ENCODE measurements at places on chromosomes 13 and 19.

DNA sequence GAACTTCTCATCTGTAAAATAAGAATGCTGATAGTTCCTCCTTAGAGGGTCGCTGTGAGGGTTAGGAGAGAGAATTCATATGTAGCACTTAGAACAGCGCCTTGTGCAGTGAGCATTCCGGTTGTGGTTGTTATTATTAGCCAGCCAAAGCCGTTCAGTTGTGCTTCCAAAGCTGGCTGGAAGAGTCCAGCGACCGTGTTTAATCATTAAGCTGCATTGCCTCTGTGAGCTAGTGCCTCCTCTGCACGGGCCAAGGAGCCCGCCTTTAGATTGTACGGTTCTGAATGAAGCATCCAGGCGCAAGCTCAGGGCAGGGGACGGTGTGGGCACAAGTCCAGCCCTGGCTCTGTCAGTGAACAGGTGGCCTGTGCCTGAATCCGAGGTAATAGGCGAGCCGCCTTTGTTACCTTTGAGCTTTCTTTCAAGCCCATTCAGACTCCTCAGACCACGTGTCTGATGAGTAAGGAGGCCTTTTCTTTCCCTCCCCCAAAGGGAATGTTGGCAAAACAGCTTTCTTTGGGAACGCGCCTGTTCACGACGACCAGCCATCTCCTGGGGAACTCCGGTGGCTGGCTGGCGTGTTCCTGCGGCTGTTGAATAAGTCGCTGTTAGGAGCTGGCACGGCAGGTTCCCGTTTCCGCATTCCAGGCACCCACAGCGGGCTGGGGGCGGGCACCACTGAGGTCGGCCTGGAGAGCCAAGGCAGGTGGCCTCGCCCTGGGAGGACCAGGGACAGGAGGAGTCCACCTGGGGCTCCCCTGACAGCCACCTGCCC is 25.1 kb downstream of the SIPA1L3 start:
- no peak for DNase-seq

GRCh38 chr13:68851026-68851425 is 1256.6 kb upstream of the ATXN8OS start:
- no peak for DNase-seq

- no peak for DNase-seq
These were observed 3.8 kb upstream of the TM6SF2 start for GRCh38 chr19:19276851-19277250.

- DNase-seq, result no peak
These were observed 16.9 kb downstream of the COG3 start for GRCh38 chr13:45481688-45482087.

DNA sequence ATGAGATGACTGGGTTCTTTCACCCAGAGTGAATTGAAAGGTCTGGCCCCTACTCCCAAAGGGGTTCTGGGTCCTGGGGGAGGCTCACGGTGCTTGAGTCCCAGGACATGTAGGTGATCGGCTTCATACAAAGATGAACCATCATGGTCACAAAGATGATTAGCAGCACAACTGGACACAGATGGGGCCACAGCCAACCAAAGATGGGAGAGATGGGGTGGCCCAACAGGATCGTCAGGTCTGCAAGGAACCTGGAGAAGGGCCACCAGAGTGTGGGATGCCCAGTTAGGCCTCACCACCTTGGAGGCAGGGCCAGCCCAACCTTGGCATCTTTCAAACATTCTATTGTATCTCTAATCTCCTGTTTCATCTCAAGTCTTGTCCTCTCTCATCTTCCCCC is 34.5 kb downstream of the SLC6A16 start:
- no peak for DNase-seq

GRCh38 chr13:110347535-110348308 is 40.6 kb downstream of the COL4A2 start:
- no peak for DNase-seq

GRCh38 chr13:95354680-95355487 is 53.6 kb upstream of the ABCC4 start:
- DNase-seq, result no peak

DNA sequence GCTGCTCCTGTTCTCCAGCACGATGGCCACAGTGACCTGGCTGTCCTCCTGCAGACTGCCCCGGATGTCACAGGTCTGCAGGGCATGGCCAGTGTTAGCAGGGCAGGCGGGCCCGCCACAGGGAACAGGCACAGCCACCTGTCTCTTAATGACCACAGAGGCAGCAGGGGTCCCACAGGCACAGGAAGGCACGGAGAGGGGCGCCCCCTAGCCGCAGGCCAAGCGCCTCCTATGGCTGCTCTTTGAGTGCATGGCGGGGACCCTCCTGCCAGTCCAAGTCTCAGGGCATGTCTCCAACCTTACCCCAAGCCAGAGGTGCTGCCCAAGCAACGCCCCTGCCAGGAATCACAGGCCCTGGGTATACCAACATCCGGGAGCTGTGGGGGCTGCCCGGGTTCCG is 14.1 kb downstream of the IZUMO4 start:
- no peak for DNase-seq

GRCh38 chr13:64506246-64506645 is 2723.9 kb downstream of the PCDH9 start:
- no peak for DNase-seq

GRCh38 chr13:54241719-54242118 is 1213.1 kb downstream of the OLFM4 start:
- DNase-seq, result no peak

DNA sequence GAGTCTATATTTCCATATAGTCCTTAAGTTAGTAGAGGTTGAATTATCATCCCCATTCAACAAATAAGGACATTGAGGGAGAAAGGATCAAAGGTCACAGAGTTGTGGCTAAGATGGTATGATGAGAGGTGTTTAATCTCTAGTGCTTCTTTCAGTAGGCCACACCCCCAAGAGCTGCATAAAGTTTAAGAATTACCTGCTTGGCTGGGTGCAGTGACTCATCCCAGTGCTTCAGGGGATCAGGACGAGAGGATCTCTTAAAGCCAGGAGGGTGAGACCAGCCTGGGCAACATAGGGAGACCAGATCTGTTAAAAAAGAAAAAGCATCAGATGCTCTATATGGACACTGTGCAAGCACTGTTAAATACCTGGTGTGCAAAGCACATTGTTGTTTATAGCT is 560.0 kb upstream of the KLHL1 start:
- no peak for DNase-seq

DNA sequence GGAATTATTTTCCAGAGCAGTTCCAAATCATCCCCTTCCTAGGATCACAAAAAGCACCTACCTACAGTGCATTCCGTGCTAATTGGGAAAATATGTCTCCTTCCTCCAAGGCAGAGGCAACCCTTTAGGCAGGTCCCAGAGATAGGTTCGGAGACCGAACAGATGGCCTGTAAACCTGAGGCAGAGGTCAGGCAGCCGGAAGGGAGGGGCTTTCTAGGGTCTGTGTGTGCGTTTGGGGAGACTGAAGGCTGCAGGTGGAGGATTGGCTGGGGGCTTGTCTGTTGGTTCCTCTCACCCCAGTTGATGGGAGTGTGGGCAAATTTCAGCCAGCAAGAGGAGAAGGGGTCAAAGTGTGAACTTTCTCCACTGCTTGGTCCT is 7.1 kb downstream of the KCNN4 start:
- DNase-seq, result no peak

DNA sequence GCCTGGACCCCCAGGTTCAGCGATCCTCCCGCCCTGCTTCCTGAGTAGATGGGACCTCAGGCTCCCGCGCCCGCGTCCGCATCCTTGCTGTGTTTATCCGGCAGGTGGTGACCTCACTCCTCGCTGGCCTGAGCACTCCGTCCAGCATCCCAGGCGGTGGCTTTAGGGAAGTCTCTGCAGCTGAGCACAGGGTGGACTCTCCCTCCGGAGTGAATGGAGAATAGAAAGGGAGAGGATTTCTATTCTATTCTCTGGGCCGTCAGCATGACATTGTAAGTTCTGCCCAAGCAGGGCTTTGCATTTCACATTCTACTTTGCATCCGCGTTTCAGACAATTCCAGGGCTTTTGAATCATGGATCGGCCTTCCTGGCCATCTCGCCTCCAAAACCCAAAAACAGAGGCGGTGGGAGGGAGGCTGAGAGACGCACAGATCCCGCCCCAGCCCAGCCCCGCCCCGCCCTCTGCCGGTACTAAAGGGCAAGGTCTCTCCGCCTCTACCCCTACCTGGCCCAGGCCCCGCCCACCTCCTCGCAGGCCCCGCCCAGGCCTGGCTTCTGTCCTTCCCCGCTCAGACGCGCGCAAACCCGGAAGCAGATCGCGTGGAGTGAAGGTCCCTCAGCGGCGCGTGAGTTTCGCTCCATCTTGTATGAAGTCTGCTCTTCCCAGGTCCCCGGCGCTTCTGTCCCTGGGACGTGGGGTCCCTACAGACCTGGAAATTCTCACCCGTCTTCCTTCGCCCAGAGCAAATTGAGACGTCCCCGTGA is at the start of gene ZNF525:
ZNF525 (plus strand) TSS at position 572 of the 765 bp plus-strand sequence. CDS start 6,577 bp downstream, outside the sequence.
- peak; percentile 30 for DNase-seq

DNA sequence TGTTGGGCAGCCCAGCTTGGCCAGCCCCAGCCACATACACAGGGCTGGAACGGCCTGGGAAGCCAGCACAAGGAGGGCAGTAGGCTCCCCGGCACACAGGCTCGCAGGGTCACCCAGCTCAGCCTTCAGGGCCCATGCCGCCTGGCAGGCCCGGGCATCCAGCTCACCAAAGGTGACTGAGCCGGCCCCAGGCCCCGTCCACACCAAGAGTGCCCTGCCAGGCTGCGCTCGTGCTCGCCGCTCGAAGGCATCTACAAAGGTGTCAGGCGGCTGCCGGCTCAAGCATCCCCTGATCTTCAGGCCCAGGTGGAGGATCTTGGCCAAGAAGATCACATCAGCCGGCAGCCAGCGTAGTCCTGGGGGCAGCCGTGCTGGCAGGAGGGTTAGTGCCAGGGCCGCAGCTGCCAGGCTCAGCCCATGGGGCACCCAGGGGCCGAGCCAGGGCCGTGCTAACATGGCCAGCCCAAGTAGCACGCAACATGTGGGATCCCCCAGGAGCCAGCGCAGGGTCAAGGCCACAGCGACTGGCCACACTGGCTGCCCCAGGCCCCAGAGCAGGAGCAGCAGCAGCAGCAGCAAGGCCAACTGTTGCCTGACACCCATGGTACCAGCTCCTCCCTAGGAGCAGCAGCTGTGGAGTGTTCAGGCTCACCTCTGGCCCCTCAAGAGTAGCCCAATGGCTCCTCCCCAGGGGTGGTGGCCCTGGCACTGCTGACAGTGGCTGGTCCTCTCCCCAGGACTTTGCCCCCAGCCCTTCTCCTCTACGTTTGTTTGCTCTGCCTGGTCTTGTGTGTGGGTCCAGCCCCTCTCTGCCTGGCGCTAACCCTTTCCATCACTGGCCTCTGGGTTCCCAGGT is at the start of gene SLC27A5:
SLC27A5 (minus strand) TSS at position 640 of the 856 bp plus-strand sequence; CDS start at position 603, 37 bp downstream.
- no peak for DNase-seq

All from brain pericyte (primary cell).